ENCODE measurements at places on chromosomes 2 and 18.

DNA sequence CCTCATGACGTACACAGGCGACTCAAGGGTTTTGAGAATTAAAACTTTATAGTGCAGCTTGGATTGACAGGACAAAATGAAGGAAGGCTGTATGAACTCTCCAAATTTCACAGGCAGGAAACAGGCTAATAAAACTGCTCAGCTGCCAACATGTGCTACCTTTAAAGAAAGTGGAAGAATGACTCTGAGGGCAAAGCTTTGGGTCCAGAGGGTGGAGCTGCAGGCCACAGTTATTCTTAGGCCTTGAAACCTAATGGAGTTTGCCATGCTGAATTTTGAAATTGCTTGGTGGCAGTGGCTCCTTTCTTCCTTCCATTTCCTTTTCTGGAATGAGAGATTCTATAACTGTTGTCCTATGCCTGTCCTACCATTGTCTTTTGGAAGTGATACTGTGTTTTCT, 34.8 kb downstream of the HAT1 start:
- DNase-seq = no peak

DNA sequence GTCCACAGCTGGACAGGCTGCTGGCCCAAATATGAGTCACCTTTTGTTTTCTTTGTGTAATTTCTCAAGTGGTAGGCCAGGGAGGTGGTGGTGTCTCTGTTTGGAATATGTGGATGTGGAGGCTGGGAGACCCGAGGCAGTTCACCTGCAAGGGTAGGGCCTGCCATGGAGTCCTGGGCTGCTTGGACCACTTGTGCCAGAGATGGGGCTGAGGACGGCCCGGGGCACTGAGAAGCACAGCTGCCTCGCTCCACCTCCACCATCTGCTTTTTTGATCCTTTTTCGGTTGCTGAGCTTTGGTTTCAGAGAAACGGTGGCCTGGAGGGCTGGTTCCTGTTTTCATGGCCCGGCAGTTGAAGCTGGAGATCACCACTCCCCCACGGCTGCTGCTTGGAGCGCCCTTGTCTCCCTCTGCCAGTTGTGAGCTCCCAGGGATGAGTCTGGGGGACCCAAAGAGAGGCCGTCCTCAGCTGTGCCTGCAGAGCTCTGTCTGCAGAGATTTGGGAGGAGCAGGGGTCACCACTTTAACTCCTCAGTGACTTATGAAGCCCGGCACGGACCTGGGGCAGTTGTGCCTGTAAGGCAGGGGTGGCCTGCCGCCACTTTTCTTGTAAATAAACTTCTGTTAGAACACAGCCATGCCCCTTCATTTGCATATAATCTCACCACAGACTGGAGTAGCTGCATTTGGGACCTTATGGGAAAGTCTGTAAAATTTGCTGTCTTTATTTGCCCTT, 67.6 kb upstream of the MCFD2 start:
- no peak for DNase-seq

DNA sequence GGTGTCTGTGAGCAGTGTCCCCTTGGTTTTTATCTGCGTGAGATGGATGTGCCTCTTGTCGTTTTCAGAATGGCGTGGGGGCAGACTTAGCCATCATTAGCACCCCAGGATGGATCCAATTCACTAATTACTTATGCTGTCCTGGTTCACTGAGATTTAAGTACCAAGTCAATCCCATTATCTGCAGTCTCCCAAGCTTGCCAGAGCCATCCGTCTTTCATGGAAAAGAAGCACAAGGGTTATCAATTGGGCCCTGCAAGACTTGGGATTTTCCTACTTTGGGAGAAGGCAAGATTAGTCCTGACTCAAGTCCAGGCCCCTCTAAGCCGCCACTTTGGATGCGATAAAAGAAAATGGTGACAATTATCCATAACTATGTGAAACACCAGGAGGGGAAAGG, 404.0 kb downstream of the TMEM182 start:
- no peak for DNase-seq

DNA sequence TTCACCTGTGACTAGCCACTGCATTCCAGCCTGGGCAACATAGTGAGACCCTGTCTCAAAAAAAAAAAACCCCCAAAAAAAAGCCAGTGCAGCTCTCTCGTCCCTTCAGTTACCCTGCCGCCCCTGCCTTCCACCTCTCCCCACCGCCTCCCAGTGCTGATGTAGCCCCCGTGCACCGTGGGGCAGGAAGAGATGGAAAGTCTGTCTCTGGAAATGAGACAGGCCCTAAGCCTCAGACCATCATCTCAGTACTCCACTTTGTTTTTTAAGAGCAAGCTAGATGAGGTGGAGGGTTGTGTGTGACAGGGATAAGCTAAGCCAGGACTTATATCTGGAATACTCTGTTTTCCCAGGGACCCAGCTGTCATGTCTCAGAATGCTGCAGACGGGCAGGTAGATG, 32.0 kb downstream of the MERTK start:
- no peak for DNase-seq
